CD4-positive, alpha-beta T cell treated with Interleukin-6 at 100 ng/mL for 8 hours (primary cell): ENCODE measurements at places on chromosomes 1 and 21.
A peak's percentile ranks its signal among the peaks of the same experiment; 100 is the strongest.

DNA sequence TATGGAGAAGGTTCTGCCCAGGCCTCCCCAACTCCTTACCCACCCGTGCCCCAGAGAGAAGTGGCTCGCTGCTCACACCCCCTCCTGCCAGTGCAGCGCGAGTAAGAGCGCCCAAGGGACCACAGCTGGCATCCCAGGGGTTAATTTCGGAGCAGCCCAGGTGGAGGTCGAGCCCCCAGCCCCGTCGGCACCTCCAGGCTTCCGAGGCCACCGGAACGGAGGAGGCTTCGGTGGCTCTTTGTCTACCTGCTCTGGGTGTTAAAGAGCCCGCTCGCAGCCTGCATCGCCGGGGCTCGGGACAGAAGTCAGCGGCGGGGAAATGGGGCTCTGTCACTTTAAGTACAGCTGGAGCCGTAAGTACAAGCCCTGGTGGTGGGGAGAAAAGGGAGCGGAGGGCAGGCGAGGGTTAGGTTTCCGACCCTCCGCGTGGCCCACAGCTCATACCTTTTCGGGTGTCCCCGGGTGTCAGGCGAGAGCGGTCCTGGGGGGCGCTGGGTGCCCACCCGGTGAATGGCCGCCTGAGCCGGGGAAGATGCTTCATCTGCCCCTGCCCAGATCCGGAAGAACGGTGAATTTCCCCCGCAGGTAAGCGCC is 89.4 kb upstream of the IPO9 start:
- DNase-seq: peak; percentile 55

- no peak for DNase-seq
Measured at GRCh38 chr1:159007726-159008125, 2.0 kb upstream of the IFI16 start.

- DNase-seq: no peak
Measured at GRCh38 chr1:9869831-9870251, 40.2 kb downstream of the CTNNBIP1 start.

GRCh38 chr1:160795951-160796383 is at the start of gene LY9:
LY9 (plus strand) TSS chr1:160796174; CDS start chr1:160796188, 14 bp downstream.
- peak; percentile 92 for DNase-seq

DNA sequence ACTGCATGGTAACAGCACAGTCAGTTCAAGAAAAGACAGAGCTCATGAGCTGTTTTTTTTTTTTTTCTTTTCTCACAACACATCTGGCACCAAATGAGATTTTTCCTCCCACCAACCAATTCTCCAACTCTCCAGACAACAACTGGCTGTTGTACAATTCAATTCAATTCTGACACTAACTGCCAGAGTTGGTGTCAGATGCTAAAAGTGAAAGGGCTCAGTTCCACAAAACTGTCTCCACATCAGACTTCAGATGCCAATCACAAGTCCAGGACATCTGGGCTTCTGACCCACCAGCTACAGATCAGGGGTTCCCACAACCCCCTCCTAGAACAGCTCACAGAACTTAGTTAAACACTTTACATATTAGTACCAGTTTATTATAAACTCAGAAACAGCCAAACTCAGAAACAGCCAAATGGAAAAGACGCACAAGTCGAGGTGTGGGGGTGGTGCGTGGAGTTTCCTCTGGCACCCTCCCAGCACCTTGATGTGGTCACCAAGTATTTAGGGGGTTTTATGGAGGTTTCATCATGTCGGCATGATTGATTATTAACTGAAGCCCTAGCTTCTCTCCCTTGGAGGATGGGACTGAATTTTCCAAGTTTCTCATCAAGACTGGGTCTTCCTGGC is 39.2 kb upstream of the LRRC8D start:
- peak; percentile 18 for DNase-seq

DNA sequence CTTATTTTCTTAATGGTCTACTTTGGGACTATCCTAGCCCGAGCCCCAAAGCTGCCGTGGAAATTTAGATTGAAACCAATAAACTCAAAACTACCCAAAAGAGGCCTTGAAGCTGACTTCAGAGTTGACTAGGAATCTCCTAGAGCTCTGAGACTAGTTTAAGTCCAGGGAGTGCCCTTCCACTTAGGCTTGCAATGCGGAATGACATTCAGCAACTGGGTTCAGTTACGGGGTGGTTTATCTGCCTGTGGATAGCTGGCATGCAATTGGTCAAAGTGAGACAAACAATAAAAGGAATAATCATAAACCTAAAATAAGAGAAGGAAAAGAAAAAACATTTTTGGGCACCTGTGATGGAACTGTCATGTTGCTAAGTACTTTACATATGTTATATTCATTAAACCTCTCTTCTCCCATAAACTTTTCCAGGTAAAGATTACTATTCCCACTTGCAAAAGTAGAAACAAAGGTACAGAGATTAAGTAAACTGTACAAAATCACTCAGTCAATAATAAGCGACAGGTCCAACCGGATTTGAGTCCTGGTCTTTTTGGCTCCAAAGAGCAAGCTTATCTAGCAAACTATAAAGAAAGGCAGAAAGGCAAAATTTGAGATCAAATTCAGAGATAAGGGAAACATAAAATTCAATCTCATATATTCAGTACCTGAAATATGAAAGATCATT is 56.5 kb downstream of the GPATCH2 start:
- no peak for DNase-seq

GRCh38 chr1:58156124-58156468 is 390.4 kb downstream of the OMA1 start:
- no peak for DNase-seq

DNA sequence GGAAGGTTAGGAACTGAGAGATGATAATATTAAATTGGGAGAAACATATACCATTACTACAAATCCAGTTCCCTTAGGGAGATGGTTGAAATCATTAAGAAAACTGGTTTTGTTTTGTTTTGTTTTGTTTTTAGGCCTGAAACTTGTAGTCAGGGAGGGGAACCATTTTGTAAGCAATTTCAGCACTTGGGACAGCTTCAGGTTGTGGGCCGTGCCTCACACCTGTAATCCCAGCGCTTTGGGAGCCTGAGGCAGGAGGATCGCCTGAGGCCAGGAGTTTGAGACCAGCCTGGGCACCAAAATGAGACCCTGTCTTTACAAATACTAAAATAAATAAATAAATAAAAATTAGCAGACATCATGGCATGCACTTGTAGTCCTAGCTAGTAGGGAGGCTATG is 694.3 kb upstream of the NR5A2 start:
- no peak for DNase-seq

- no peak for DNase-seq
Measured at GRCh38 chr1:16434501-16434900, 2.7 kb downstream of the SPATA21 start.

DNA sequence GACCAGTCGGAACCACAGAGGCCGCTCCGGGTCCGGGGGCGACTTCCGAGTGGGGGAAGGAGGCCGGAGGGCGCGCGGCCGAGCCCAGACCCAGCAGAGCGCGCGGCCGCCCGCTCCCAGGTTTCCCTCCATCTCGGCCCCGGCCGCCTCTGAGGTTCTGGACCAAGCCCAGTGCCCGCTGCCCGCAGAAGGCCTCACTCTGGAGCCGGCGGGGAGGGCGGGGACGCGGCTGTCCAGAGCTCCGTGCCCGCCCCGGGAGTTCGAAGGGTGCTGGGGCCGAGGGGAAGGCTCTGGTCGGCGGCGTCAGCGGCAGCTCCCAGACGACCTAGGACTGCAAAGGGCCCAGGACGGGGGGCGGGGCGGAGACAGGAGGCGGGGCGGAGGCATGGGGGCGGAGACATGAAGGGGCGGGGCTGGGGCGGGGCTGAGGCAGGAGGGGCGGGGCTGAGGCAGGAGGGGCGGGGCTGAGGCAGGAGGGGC is 48.0 kb upstream of the SLC19A1 start:
- peak; percentile 73 for DNase-seq

DNA sequence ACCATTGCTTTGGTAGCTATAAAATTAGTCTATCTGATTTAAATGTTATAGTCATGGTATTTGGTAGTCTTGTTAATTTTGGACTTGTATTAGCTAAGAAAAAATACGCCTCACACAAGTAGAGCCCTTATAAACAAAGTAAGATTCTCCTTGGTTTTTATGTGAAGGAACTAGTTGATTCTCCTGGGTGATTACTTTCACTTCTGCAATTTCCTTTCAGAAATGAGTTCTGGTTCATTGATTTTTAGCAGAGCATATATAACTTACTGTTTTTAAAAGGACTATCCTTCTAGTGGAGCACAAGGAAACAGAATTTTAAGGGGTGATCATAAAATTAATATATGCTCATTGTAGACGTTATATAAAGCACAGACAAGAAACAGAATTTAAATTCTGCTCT is 120.1 kb downstream of the BACH1 start:
- DNase-seq: no peak

DNA sequence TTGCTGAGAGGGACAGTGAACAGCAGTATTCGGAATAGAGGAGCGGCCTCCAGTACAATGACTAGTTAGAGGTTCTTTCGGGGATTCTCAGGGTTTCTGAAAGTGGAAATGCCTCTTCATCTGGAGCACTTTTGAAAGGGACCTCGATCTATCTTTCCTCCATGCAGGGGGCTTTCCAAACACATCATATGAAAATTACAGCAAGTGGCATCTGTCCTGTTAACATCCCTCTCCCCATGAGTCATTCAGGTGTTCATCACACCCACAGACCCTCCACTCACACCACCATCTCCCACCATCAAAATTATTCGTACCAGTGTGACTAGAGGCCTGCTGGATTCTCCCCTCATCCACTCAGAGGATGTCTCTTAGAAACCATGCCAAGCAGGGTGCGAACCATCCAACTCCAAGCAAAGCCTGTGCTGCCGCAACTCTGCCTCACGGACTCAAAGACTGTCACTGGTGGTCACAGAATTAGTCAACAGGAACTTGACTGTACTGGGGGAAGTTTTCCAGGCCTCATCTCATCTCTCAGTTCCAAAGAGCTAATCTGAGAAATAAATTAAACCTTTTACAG is 211.1 kb downstream of the MRPL39 start:
- no peak for DNase-seq

DNA sequence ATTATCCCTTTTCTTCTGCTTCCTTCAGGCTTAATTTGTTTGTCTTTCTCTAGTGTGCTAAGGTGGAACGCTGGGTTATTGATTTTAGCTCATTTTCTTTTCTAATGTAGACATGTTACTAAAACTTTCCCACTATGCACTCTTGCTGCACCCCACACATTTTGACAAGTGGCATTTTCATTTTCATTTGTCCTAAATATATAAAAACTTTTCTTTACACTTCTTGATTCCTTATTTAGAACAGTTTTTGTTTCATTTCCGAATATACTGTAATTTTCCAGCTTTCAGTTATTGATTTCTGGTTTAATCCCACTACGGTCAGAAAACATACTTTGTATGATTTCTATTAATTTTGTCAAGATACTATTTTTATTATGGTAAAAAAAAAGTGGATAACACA is 25.3 kb downstream of the SH3BP5L start:
- no peak for DNase-seq

- DNase-seq: no peak
Measured at GRCh38 chr1:19254416-19254815, 2.8 kb downstream of the MRTO4 start.
